ENCODE measurements at places on chromosomes 11 and 22. TPM values are rescaled to one million over a fixed set of nuclear protein-coding genes. Genes with fewer than 3 reads are reported as not detected.
A peak's percentile ranks its signal among the peaks of the same experiment; 100 is the strongest.

DNA sequence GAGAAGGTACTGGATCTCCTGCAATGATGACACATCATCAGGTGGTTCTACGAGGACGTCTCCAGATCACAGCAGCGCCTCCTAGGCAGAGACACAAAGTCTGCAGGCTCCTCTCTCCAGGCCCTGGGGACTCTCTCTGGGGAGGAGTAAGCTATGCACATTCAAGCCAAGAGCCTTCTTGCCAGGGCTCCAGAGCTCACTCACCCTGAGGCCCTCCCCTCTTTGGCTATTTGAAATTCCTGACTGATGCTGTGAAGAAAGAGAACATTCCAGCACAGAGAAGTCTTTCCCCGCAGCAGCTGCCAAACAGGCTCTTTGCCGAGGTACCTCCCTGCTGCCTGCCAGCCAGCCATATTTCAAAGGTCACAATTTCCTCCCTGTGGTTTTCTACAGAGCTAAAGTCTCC, 204.9 kb downstream of the CSNK2A3 start:
- no peak overlapping the region for H3K4me3 ChIP-seq
- H3K36me3 ChIP-seq = no peaks in the 10 kb centered on the region
- H3K4me1 ChIP-seq = peaks cover 3% of the 10 kb centered on the region
- peak; percentile 86 for DNase-seq
- no peak overlapping the region for H3K27ac ChIP-seq

DNA sequence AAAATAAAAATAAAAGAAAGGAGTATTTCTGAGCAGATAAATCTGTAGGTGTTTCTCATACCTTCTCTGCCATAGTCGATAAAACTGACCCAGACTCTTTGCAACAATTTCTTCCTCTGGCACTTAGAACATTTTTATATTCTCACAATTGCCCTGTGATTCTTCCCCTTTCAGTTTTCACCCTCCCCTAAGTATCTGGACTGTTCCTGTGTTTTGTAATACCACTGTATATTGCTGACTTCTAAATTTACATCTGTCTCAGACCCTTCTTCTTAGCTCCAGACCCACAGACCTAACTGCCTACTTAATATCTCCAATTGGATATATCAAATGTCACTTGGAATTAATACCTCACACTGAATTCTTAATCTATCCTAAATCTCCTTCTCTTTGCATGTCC, 133.4 kb upstream of the DDI1 start:
- H3K4me1 ChIP-seq = no peaks in the 10 kb centered on the region
- H3K27ac ChIP-seq = no peak overlapping the region
- DNase-seq = no peak
- no peaks in the 10 kb centered on the region for H3K36me3 ChIP-seq
- H3K27me3 ChIP-seq = no peaks in the 10 kb centered on the region

- no peaks in the 10 kb centered on the region for H3K4me1 ChIP-seq
- H3K27ac ChIP-seq = no peak overlapping the region
- no peaks in the 10 kb centered on the region for H3K36me3 ChIP-seq
- no peak overlapping the region for H3K4me3 ChIP-seq
- no peaks in the 10 kb centered on the region for H3K27me3 ChIP-seq
These were observed 1422.9 kb downstream of the TBC1D22A start for GRCh38 chr22:48185071-48186055.

DNA sequence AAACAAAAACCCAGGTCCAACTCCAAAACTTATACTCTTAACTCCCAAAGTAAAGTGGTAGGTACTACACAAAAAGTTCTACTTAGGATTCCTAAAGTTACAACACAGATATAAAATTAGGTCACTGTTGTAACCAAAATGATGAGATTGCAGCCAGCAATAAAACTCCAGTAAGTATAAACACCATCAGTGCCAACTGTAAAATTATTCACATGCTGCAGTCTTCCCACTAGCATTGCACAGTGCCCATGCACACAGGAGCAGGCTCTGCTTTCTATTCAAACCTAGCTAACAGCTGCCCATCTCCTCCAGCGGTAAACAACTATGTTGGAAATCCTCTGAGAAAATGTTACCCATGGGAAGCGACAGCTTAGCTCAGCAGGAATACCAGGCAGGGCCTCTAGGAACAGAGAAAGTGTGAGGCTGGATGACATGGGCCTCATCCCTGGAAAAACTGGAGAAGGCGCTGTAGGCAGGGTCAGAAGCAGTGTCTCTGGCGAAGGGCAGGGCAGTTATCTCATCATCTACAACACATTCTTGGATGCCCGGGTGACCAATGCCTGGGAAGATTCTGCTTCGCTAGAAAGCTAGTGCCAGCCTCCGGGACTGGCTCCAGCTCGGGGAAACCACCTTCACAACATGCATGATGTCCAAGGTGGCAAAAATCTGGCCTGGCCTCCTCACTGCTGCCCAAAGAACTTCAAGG, 9.1 kb downstream of the CPT1A start:
- H3K4me1 ChIP-seq = no peaks in the 10 kb centered on the region
- H3K4me3 ChIP-seq = no peak overlapping the region
- no peaks in the 10 kb centered on the region for H3K36me3 ChIP-seq
- no peaks in the 10 kb centered on the region for H3K27me3 ChIP-seq
- no peak overlapping the region for H3K27ac ChIP-seq
- no peak for DNase-seq

DNA sequence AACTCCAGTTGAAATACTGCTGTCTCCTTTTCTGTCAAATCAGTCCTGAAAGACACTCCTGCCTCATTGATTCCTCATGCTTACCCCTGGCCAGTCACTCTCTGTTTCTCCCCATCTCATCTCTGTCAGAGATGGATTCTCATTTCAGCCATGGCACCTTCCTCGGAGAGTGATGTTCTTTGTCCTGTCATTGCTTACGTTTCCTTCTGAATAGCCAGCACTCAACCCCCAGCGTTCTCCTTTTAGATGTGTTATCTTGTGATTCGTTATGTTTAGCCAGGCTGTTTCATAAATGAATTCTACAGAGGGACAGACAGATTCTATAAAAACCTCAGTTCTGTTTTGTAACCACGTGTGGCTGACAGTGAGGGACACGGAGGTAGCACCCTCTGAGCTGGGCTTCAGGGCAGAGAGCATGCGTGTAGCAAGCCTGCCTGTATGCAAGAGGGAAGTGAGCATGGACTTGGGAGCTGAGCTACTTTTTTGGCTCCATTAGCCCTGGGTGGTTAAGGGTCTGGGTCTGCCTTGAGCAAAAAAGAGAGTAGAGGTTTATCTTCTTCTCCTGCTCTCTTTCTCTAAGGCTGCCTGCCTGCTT, 354.6 kb downstream of the DDX10 start:
- H3K27ac ChIP-seq = no peak overlapping the region
- H3K4me3 ChIP-seq = no peak overlapping the region
- H3K36me3 ChIP-seq = no peaks in the 10 kb centered on the region
- no peak for DNase-seq

- peaks cover 8% of the 10 kb centered on the region for H3K4me1 ChIP-seq
- no peak overlapping the region for H3K27ac ChIP-seq
- H3K27me3 ChIP-seq = no peaks in the 10 kb centered on the region
- DNase-seq = no peak
- H3K36me3 ChIP-seq = no peaks in the 10 kb centered on the region
These were observed 7.9 kb downstream of the RELT start for GRCh38 chr11:73384125-73384441.

DNA sequence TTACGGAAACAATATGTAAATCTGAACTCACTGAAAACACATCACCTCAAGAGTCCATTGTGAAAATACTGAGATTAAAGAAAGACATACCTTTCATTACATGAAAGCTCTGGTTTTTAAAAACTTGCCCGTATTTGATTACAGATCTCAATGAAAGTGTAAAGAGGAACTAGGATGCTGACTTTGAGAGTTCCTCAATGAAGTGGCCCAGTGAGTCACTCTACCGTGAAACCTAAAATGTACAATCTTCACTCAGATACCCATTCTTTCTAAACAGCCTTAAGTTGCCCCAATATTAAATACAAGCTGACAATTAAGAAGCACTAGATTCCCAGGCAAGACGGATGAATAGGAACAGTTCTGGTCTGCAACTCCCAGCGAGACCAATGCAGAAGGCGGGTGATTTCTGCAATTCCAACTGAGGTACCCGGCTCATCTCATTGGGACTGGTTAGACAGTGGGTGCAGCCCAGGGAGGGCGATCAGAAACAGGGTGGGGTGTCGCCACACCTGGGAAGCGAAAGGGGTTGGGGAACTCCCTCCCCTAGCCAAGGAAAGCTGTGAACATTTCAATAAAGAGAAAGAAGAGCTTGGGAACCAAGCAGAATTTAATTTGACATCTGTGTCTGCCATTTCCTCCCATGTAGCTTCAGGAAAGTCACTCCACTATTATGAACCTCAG, 33.8 kb upstream of the OR9G4 start:
- H3K36me3 ChIP-seq = no peaks in the 10 kb centered on the region
- H3K27ac ChIP-seq = no peak overlapping the region
- no peaks in the 10 kb centered on the region for H3K27me3 ChIP-seq
- no peak overlapping the region for H3K4me3 ChIP-seq

GAB2 gene
- total RNA-seq = 18.2 TPM

MRGPRX4 gene
- not detected for total RNA-seq

FOLR1 gene
- 3.6 TPM for total RNA-seq

CRYAB gene
- total RNA-seq = 4.1 TPM

GRCh38 chr11:59224351-59224928, 11.7 kb upstream of the MPEG1 start:
- no peaks in the 10 kb centered on the region for H3K4me1 ChIP-seq
- H3K27me3 ChIP-seq = peaks cover under 1% of the 10 kb centered on the region
- no peaks in the 10 kb centered on the region for H3K36me3 ChIP-seq
- no peak overlapping the region for H3K4me3 ChIP-seq

MS4A12 gene
- 0.31 TPM for total RNA-seq

PARVA gene
- 106 TPM for total RNA-seq

SAA1 gene
- total RNA-seq = 0.43 TPM

NAV2 gene
- total RNA-seq = 17.6 TPM
